ENCODE measurements at places on chromosomes 2 and 18.
A peak's percentile ranks its signal among the peaks of the same experiment; 100 is the strongest.

GRCh38 chr2:8633735-8634313 lies 48.0 kb upstream of the ID2 start:
- peak; percentile 99 for DNase-seq

DNA sequence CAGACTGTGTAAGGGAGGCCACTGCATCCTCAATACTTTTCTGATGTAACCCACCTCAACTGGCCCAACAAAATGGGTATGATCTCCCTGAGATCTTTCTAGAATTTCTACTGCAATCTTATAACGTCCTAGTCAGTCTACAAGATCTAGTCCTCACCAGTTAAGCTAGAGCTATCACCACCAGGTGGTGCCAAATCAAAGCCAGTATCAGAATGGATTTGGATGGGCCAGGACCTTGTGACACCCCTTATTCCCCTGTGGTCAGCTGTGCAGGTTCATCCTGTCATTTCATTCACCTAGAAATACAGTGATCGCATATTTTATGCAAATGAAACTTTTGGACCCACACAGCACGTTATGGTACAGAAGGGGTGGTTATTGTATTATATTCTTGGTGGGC lies 90.3 kb downstream of the OLA1 start:
- DNase-seq, result peak; percentile 59

GRCh38 chr18:12556946-12557806 lies 100.7 kb downstream of the SPIRE1 start:
- no peak for DNase-seq

DNA sequence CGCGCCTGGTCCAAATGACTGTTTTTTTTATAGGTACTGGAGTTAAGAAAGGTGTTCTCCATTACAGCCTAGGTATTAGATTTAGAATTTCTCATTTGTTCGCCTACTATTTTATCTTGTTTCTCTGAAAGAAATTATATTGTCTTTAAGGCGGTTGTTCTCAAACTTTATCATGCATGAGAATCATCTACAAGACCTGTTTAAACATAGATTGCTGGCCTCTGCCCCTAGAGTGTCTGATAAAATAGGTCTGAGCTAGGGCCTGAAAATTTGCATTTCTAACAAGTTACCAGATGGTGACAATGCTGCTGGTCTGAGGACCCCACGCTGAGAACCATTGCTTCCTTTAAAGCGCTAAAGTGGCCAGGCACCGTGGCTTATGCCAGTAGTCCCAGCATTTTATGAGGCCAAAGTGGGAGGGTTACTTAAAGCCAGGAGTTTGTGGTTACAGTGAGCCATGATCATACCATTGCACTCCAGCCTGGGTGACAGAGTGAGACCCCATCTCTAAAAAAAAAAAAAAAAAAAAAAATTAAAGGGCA lies 34.0 kb upstream of the RNF138 start:
- no peak for DNase-seq

All from SW480 (cell line).